Uterine smooth muscle cell (primary cell): ENCODE measurements at places on chromosomes 5 and 9. TPM values are rescaled to one million over a fixed set of nuclear protein-coding genes. Genes with fewer than 3 reads are reported as not detected.

The SPATA31C2 gene
- total RNA-seq: not detected in 2 replicates

The STX17 gene
- total RNA-seq: 20.7 and 21.9 TPM in 2 replicates

The GAPT gene
- total RNA-seq: not detected in 2 replicates

The TXNDC8 gene
- total RNA-seq: not detected in 2 replicates

The PFN3 gene
- total RNA-seq: not detected in 2 replicates

The CSF1R gene
- total RNA-seq: under 0.01 and 0.25 TPM in 2 replicates

The ANXA2R gene
- 2.1 and 2.4 TPM in 2 replicates for total RNA-seq

The SLC46A2 gene
- not detected in 2 replicates for total RNA-seq
